ENCODE measurements at places on chromosomes 13 and 19. TPM values are rescaled to one million over a fixed set of nuclear protein-coding genes. Genes with fewer than 3 reads are reported as not detected.

NANOS3 gene
- 0.75 TPM for polyA plus RNA-seq

CAMSAP3 gene
- 0.08 TPM for polyA plus RNA-seq

IZUMO1 gene
- 0.43 TPM for polyA plus RNA-seq

RPL18 gene
- polyA plus RNA-seq, result 1,649 TPM

SIGLEC7 gene
- polyA plus RNA-seq, result 0.66 TPM

ATP1A3 gene
- 16.6 TPM for polyA plus RNA-seq

NLRP7 gene
- not detected for polyA plus RNA-seq

ZNF560 gene
- not detected for polyA plus RNA-seq

SBK3 gene
- not detected for polyA plus RNA-seq

ZNF90 gene
- polyA plus RNA-seq, result 3.1 TPM

KASH5 gene
- polyA plus RNA-seq, result not detected

LRRC25 gene
- polyA plus RNA-seq, result 0.45 TPM

SOX1 gene
- polyA plus RNA-seq, result 0.10 TPM

MISP gene
- polyA plus RNA-seq, result 0.79 TPM

SNRPD2 gene
- polyA plus RNA-seq, result 205 TPM

KL gene
- polyA plus RNA-seq, result 2.5 TPM

GPR12 gene
- 0.12 TPM for polyA plus RNA-seq

KCNC3 gene
- 0.69 TPM for polyA plus RNA-seq

MAB21L1 gene
- polyA plus RNA-seq, result 12.2 TPM

BRSK1 gene
- 6.7 TPM for polyA plus RNA-seq

SYNGR4 gene
- polyA plus RNA-seq, result not detected

EFNA2 gene
- 1.5 TPM for polyA plus RNA-seq

AKT2 gene
- polyA plus RNA-seq, result 250 TPM

ANKRD27 gene
- polyA plus RNA-seq, result 21.6 TPM

CRX gene
- polyA plus RNA-seq, result 0.04 TPM

TMEM150B gene
- 1.1 TPM for polyA plus RNA-seq

SIGLEC8 gene
- 0.29 TPM for polyA plus RNA-seq

RFC3 gene
- polyA plus RNA-seq, result 14.2 TPM

TMIGD2 gene
- 0.69 TPM for polyA plus RNA-seq

PSG1 gene
- polyA plus RNA-seq, result not detected

MAMSTR gene
- polyA plus RNA-seq, result 150 TPM

ZNF331 gene
- polyA plus RNA-seq, result 16.8 TPM

Data from muscle of arm (tissue), 14 donors.